ENCODE measurements at places on chromosomes 1 and 21.

- DNase-seq, result no peak
Measured at GRCh38 chr1:184889902-184890301, 84.4 kb downstream of the NIBAN1 start.

- DNase-seq, result peak; percentile 84
Measured at GRCh38 chr1:223748773-223749733, 36.7 kb downstream of the CAPN2 start.

GRCh38 chr1:64396817-64397216 lies 73.1 kb upstream of the CACHD1 start:
- no peak for DNase-seq

DNA sequence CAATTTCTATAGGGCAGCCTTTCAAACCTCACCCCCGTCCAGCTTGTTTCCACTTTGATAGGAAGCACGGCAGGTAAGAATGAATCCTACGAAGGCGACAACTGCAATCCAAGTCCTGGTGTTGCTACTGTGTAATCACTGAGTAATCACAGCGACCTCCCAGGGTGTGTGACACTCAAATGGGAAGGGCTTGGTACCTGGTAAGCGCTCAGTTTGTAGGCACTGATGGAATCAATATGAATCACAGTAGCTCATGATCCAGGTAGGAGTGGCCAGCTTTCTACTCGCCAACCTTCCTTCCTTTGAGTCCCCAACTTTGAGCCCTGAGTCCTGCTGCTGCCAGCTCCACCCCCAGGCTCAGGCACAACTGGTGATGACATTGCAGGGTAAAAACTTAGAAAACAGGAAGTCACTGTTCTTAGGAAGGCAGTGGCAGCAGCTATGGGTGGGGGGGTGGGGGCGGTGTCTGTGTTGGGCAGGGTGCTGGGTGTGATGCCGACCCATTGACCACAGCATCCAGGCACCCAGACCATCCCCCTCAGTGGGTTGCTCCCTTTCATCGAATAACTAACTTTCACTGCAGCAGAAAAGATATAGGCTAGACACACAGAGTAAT lies 70.7 kb downstream of the CD247 start:
- no peak for DNase-seq

DNA sequence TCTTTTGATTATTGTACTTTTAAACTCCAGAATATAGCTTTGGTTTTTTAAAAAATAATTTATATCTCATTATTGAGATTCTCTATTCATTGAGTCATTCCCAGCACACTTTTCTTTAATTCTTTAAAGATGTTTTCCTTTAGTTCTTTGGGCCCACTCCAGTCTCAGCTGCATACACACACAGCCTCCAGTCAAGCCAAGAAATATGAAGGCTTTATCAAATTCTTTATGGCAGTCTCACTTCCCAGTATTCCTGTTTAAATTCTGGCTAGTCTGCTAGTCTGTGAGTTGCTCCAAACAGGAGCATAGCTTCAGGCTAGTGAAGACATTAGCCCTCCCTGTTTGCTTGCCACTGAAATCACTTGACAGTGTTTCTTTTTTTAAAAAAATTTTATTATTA lies 61.2 kb downstream of the CRP start:
- no peak for DNase-seq

Data from left ventricle myocardium superior (tissue), 1 donor.